ENCODE measurements at places on chromosomes 6 and 20.

- no peak for DNase-seq
These were observed 40.2 kb downstream of the HBS1L start for GRCh38 chr6:135014353-135014832.

GRCh38 chr6:98834060-98835031, at the start of gene POU3F2:
POU3F2 (plus strand) TSS chr6:98834574; CDS start chr6:98834874, 300 bp downstream.
- no peak for DNase-seq

GRCh38 chr6:35037664-35038038, 103.5 kb downstream of the TCP11 start:
- no peak for DNase-seq

- no peak for DNase-seq
These were observed 873 bp upstream of the GCM2 start for GRCh38 chr6:10882657-10883171.

DNA sequence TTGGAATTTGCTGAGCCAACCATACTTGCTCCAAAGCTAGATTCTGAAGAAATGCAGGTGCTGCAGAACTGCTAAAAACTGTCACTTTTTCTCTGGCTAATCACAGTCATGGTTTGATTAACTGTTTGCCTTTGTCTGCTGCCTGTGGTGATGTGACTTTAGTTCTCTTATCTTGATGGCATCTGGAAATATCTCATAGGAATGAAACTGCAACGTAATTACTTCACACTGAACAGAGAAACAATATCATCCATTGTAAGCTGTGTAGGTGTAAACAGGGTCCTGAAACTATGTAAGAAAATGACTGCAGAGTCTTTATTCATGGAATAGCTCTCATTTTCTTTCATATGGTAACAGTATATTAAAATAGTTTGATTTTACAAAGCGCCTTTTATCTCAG, 721.9 kb upstream of the HS3ST5 start:
- DNase-seq = no peak

- DNase-seq = no peak
These were observed 441.1 kb downstream of the HAO1 start for GRCh38 chr20:7499201-7499600.

GRCh38 chr20:6053776-6054688, at the start of gene LRRN4:
LRRN4 (minus strand) TSS chr20:6054060; CDS start chr20:6052799, 1,261 bp downstream.
- DNase-seq = no peak

DNA sequence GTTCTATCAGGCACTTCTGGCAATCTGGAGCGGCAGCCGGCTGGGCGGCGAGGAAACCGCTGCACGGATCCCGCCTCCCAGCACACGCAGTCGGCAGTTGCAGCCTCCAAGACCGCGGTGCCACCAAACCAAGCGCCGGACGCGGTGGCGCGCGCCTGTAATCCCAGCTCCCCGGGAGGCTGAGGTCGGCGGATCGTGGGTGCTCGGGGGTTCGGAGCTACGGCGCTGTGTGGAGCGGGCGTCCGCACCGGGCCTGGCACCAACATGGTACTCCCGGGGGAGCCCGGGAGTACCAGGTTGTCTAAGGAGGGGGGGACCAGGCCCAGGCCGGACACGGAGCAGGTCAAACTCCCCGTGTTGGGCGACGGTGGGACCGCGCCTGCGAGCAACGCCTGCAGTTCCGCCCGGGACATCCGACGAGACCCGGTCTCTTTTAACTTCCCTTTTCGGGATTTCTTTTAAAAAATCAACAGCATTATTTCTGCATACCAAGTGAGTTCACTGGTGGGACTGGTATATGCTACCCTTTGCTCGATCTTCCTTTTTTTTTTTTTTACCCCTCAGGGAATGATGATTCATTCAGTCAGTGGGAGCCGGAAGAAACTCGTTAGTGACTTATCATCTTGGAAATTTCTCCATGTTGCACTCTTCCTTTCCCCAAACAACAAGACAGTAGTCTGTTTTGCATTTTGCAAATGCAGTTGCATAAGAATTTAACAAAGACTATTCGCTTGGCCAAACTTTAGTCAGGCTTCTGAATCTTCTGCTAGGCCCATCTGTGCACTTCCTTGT, 27.6 kb downstream of the ZNF311 start:
- peak; percentile 35 for DNase-seq

DNA sequence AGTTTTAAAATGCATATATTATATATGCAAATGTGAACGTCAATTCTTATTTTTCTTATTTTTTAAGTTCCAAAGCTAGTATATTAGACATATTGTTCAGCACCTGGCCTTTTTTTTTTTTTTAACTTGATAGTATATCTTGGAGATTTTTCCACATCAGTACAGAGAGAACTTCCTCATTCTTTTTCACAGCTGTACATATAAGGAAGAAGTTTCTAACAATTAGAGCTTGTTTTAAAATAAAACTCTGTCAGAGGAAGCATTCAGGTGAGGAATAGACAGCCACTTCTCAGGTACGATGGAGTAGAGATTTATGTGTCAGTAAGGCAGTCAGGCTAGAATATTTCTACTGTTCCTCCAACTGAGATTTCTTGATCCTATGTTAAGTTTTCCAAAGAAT, 233.1 kb upstream of the SUPT3H start:
- DNase-seq = no peak

GRCh38 chr6:168908887-168909286, 344.8 kb downstream of the THBS2 start:
- no peak for DNase-seq

GRCh38 chr6:155088856-155089255, 93.7 kb downstream of the TIAM2 start:
- DNase-seq = no peak

DNA sequence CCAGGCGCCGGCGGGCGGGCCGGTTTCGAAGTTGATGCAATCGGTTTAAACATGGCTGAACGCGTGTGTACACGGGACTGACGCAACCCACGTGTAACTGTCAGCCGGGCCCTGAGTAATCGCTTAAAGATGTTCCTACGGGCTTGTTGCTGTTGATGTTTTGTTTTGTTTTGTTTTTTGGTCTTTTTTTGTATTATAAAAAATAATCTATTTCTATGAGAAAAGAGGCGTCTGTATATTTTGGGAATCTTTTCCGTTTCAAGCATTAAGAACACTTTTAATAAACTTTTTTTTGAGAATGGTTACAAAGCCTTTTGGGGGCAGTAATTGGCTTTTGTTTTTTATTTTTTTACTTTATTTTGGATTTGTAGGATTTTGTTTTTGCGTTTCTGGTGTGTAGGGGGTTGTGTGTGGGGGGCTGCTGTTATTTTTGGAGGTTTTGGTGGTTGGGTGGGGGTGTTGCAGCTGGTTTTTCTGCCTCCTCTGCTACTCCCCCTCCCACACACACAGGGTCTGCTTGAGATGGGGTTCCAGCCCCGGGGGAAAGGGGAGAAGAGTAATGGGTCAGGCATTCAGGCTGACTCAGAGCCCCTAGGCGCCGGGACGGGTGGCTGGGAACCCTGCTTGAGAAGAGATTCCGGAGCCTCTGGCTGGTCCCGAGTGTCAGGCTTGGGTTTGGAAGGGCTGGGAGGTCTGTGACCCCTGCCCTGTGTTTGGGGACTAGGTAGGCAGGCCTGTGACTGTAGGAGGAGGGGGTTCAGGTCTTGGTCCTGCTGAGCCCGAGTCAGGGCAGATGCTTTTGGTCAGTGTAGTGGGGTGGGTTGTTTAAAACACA, 2.0 kb downstream of the CEBPB start:
- DNase-seq = peak; percentile 64

DNA sequence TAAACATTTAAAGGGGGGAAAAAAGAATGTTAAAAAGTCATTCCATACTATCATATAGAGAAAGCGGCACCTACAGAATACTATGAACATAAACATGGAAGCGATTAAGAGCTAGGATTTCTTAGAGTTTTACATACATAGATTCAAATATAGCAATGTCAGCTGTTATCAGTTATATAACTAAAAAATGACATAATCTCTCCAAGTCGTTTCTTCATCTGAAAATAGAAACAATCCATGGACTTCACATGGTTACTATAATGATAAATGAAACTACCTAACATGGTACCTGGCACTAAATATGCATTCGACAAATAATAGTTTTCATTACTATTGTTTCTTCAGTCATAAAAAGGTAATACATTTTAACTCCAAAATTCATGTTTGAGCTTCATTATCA, 3.7 kb downstream of the IBTK start:
- DNase-seq = no peak

- DNase-seq = no peak
These were observed 1.8 kb downstream of the UQCC2 start for GRCh38 chr6:33709605-33710295.

- DNase-seq = no peak
These were observed 60.9 kb upstream of the TAGAP start for GRCh38 chr6:159105716-159106115.

- no peak for DNase-seq
These were observed 25.5 kb downstream of the AKAP12 start for GRCh38 chr6:151265282-151265681.

GRCh38 chr6:146550911-146551310, 7.3 kb downstream of the RAB32 start:
- DNase-seq = no peak

DNA sequence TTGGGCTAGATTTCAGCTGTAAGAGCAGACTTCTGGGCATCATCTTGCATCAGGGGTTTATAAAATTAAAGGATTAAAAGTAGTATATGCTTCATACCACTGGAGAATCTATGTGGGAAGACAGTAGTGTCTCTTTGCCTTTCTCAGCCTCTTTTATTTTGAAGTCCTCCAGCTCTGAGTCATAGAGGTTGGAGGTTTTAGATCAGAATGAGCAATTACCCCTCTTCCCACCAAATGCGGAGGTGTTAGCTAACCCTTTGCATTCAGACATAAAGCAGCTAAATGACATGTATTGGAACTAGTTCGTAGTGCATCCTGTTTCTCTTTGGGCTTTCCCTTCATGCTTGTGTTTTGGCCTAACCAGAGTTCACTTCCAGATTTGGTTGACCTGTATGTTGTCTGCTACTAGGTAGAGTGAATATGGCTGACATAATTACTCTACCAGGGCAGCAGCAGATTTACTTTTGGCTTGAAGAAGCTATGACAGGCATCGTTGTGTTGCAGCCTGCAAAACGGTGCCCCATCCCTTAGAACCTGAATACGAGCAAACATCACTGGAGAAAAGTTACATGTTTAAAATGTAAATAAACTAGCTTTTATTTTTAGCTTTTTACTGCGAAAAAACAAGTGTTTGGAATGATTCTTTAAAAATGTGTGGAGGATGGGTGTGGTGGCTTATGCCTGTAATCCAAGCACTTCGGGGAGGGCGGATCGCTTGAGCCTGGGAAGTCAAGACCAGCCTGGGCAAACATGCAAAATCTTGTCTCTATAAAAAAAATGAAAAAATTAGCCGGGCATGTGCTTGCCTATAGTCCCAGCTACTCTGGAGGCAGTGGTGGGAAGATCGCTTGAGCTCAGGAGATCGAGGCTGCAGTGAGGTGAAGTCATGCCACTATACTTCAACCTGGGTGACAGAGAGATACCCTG, 82.2 kb downstream of the MYO6 start:
- no peak for DNase-seq

DNA sequence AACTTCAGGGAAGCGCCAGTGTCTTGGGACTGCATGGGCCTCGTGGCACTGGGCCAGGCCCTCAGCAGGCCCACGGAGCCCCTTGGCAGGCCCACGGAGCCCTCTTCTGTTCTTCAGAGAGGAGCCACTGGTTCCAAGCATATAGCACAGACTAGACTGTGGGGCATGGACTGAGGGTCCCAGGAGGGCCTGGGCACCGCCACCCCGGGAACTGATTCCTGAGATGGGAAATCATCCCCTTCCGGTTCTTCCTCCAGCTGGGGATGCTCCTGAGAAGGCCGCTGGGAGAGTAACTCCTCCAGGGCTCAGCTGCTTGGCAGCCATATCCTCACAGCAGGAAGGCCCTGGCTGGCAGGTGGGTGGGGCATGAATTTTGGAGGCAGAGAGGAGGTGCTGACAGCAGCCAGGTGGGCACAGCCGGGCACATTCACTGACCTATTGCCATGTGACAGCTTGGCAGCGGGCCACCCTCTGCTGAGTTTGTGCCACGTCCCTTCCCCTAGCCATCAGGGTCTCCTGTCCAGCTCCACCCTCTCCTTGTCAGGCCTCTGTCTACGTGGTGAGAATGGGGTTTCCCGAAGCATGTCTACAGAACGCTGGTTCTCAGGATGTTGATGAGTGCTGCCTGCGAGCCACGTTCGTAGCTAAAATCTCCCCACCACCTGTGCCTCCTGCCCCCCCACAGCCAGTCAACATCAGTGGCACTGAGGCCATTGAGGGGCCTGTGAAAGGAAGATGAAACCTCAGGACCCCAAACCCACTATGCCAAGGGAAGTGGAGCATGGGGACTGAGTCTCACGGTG, 152.1 kb downstream of the TAF4 start:
- DNase-seq = no peak

- no peak for DNase-seq
These were observed 297.8 kb downstream of the CDH4 start for GRCh38 chr20:61549865-61550264.

DNA sequence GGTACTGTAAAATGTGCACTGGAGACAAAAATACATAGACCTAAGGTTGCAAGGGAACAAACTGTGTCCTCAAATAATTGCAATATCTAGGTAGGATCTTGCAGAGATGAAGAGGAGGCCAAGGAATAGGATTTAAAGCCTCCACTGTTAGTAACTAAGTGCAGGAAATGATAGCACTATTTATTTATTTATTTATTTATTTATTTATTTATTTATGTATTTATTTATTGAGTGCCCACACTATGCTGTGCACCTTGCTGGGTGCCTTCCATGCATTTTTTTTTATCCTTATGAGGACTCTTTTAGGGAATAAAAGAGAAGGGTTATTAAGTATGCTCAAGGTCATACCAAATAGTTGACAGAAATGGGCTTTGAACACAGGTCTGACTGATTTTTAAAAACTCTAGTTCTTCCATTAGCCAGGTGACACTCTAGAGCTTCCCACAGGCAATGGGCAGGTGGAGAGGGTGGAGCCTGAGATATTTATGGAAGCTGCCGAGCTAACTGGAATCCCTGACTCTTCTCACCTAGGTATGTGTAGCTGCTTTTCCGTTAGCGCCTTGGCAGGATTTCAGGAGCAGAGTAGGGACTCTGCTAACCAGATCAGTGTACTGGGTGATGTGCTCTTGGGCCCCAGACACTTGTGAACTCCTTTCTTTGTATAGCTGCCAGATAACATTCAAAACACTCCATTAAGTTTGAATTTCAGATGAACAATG, 12.8 kb upstream of the NUP153 start:
- no peak for DNase-seq

DNA sequence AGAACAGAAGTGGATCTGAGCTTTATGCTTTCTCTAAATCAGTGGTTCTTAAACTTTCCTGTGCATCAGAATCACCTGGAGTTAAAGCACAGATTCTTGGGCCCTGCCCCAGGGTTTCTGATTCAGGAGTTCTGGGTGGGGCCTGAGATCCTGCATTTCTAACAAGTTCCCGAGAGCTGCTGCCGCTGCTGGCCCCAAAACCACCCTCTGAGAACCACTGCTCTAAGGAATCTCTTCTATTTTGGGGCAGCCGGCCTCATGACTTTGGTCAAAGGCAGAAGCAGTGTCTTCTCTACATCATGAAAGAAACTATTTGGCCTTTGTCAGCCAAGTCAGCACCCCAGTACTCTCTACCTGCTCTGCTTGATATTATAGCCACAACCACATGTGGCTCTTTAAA, 42.1 kb upstream of the RIN2 start:
- no peak for DNase-seq

- no peak for DNase-seq
These were observed 288.1 kb upstream of the SUPT3H start for GRCh38 chr6:45665859-45666258.

GRCh38 chr6:109373762-109374161, 8.5 kb downstream of the CD164 start:
- no peak for DNase-seq

All from naive thymus-derived CD8-positive, alpha-beta T cell (primary cell).